Activated CD8-positive, alpha-beta memory T cell treated with anti-CD3 and anti-CD28 coated beads, Interleukin-2, amount 50 U/mL, for 4 hours (primary cell): ENCODE measurements at places on chromosomes 7 and 10.

DNA sequence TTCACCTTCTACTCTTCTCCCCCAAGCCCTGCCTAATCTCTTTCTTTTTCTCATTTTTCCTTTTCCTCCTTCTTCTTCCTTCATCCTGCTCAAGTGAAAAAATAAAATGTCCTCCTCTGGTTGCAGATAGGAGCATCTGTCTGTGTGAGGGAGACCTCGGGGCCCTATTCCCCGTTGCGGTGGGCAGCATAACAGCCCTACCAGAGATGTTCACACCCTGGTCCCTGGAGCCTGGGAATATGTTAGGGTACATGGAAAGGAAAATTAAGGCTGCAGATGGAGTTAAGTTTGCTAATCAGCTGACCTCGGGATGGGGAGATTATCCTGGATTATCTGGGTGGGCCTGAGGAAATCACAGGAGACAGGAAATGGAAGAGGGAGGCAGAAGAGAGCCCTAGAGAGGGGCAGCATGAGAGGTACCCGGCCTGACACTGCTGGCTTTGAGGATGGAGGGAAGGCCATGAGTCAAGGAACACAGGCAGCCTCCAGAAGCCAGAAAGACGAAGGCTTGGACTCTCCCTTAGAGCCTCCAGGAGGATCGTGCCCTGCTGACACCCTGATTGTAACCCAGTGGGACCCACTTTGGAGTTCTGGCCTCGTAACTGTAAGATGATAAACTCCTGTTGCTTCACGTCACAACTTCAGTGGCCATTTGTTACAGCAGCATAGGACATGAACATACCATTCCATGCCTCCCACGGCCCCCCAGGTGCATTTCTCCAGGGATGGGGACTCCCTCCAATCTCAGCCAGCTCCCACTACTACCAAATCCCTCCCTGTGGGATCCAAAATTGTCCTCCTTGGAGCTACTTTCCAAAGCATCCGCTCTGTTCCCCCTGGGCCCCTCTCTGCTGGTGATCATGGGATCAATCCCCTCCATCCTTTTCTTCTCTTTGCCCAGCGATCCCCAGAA, 39.0 kb upstream of the ZMIZ1 start:
- no peak for DNase-seq

- DNase-seq = no peak
These were observed 626 bp downstream of the PRPF18 start for GRCh38 chr10:13587391-13587790.

DNA sequence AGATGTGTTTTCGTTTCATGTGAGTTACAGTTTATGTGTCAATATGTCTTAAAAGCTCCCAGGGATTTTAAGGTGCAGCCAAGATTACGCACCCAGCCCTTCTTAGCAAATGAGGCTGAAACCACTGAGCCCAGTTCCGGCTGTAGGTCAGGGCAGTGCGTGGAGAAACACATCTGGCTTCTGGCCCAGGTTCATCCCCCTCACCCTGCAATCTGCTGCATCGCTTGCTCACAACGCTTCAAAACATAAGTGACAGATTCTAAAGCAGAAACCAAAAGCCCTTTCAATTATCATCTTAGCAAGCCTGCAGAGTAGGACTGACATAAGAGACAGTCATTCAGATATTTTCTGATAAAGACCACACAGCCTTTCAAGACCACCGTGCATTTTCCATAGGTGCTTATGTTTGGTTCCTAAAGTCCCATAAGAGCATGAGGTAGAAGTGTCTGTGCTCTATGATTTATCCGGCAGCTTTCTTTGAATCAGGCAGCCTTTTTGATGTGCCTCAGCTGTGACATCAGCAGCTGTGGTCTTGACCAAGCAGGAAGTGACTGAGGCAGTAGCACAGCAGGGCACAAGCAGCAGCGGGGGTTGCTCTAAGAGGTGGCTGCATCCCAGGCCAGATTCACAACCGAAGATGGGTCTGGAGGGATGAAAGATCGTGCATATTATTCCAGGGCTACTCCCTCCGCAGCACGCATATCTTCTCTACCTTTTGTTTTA, 72.1 kb upstream of the LYZL2 start:
- DNase-seq = peak; percentile 62

DNA sequence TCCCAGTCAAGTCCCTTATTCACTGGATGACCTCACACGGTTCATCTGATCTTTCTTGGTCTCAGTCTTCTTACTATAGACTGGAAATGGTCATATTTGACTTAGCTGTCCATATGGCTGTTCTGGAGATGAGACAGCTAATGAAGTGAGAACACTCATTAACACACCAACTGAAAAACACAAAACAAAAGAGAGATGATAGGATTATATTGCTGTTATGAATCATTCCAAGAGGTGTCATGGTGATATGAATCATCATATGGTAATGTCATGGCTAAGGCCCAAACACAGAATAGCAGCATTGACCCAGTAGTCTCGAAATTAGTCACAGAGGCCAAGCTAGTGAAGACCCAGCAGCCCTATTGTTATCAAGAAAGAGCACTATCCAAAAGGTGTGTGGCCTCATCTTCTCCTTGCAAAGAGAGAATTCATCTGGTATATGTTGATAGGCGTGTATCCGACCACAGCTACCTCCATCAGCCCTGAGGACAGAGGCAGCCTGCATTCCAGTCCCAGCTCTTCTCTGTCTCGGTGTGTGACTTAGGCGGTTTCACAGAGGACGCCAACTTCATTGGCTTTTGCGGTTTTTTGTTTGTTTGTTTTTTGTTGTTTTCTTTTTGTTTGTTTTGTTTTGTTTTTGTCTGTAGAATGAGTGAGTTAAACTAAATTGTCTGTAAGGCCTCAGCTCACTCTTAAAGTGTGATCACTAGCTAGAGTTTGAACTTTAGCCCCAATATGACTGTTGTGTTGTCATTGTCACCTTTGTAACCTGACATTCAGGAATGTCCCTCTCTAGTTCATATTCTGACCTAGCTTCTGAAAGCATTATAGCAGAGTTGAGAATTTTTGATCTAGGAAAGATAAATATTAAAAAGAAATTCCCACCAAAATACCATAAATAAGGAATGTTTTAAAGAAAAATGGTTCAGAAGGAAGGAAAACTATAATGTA, 97.4 kb upstream of the PDCD4 start:
- DNase-seq = no peak

DNA sequence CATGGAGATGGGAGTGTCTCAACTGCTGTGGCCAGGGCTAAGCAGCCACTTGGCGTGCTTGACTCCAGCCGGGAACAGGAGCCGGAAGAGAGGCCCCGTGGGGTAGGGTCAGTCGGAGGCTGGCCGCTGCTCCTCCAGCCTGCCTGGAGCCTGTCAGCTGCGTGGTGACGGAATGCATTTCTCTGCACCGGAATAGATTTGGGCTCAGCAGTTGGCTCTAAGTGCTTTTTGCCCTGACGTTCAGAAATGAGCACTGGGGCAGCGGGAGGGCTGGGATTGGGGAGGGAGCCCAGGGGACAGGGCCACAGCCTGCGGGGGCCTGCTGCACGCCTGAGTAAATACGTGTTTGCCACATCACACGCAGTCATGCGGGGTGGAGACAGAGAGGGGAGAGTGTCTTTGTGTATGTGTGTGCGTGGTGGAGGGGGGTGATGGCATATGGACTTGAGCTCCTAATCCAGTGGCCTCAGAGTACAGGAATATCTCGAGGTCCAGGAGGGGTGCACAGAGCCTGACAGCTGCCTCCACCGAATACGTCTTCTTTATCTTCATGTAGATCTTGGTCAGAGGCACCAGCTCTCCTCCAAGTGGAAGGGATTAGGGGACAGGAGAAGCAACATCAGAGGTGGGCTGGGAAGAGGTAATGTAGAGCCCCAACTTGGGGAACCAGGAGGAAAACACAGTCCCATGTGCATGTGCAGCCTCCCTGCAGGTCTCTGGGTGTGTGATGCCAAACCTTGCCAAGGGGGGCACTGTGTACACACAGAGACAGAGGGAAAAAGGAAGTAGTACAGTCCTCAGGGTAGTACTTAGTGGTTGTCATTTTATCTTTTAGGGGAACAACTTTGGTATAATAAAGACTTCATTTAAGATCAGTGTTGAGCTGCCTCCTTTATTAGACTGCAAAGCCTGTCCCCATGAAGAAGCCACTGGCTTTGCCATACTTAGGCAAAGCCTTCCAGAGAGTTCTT, 151.4 kb downstream of the CDH23 start:
- no peak for DNase-seq

DNA sequence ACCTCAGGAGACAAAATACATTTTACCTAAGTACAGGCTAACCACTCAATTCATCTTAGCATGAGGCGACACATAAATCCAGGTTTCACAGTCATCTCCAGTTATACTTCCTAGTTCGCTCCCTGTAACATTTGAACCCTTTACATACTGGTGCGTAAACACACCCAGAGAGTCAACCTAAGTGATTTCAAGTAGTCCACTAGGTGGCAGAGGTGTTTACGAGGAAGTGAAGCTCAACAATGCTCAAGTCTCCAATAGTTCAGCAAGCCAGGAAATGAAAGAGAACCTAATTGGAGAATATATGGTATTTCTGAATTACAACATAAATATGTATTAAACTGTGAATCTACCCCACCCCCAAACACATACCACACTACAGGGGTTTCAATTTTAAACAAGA, 76.3 kb upstream of the ABCB5 start:
- no peak for DNase-seq

DNA sequence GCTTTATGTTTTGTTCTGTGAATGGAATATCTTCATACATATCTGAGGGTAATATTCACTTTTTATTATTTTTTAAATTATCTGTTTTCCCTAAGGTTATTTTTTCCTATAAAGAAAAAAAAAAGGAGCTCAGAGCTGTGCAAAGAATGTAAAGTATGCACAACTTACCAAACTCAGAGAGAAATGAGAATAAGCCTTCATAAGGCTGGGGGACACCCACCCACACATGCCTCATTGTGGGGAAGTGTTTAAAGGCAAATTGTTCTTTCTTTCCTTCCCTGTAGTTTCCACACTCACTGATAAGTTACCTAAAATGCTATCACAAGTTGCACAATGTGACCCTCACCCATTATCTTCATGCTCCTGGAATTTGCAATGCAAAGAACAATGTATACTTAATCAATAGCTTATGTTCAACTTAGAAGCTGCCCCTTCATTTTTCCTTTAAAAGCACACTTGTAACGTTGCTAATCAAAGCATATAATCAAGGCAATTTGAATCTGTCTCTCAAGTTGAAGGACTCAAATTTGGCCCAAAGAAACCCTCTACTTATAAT, 108.1 kb downstream of the GNAT3 start:
- no peak for DNase-seq

- DNase-seq = no peak
These were observed 32.3 kb downstream of the CALD1 start for GRCh38 chr7:134811765-134812164.

DNA sequence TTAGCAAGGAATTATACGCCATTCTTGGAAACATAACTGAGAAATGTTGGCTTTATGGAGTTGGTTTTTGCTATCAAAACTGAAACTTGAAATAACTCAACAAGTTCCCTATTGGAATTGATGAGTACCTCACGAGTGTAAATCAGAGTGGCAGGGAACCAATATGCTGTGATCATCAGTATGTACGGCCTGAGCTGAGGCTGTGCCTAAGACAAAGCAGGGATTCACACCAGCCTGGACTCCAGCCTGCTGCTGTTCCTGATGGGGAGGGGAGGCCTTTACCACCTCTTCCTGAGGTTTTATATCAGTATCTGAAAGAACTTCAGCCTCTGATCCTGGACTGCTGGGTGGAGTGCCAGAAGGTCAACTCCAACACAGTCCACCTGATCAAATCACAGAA, 52.7 kb downstream of the CRTAC1 start:
- no peak for DNase-seq

GRCh38 chr10:489330-489729, 200.1 kb downstream of the DIP2C start:
- no peak for DNase-seq

GRCh38 chr10:31073996-31074721, 42.5 kb upstream of the ZNF438 start:
- no peak for DNase-seq

DNA sequence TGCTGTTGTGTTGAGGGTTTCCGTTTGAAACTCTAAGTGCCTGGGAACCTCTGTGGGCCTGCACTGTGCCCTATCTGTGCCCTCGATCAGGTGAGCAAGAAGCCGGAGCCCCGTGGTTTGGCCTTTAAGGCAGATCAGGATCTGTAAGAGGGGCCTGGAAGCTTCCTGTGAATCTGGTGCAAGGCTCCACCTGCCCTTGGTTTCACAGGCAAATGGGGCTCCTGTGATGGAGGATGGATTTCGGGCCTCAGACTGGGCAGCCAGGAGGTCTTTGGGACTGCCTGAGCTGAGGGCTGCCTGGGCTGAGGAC, 21.6 kb downstream of the SCART1 start:
- DNase-seq = no peak

DNA sequence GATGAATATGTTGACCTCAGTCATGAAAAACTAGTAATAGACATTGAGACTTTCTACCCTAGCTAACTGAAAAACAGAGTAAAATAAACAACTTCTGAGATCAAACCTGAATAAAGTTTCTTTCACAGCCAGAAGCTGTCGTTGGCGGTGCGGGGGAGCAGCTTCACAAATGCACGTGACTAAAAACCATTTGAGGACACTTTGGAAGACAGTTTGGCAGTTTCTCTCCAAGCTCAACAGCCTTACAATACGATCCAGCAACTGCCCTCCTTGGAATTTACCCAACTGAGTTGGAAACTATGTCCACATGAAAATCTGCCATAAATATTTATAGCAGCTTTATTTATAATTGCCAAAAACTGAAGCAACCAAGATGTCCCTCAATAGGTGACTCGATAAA, 63.1 kb downstream of the CYTH3 start:
- DNase-seq = no peak

DNA sequence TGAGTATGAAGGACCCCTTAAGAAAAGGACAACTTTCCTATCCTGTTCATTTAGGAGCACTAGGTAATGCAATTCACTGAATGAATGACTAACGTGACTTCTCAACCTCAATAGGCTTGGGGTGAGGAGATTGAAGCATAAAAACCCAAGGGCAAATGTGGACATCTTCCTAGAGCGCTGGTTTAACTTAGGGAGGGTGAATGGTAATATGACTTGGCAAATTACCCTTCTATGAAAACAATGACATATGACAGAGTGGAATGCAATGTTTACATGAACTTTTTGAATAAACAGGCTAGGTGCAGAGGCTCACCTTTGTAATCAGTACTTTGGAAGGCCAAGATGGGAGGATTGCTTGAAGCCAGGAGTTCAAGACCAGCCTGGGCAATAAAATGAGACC, 83.9 kb upstream of the ANK3 start:
- DNase-seq = no peak

GRCh38 chr10:82942286-82943099, 1067.5 kb downstream of the NRG3 start:
- no peak for DNase-seq

DNA sequence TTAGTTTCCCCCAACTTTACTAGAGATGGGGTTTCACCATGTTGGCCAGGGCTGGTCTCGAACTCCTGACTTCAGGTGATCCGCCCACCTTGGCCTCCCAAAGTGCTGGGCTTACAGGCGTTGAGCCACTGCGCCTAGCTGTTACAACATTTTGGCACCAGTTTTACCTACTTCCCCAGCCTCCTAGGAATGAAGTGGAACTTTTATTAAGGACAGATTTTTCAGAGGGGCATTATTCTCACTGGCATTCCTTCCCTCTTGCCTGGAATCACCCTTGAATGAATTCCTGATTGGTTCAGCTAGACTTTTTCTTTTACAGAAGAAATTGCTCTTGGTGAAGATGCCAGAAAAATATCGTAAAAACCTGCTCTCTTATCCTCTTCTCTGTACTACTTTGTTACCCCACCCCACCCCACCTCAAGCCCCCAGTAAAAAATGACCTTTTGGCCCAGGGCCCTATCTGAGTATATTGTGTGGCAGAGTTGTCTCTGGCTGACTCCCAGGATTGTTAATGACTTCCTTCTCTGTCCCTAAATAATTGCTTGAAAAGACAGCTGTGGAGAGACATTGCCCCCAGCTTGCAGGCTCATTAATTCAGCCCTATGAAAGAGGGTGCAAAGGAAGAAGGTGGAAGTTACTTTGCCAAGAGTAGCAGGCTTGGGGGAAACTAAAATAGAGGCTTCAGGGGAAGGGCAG, 189.6 kb downstream of the AUTS2 start:
- DNase-seq = no peak
